CD4-positive, alpha-beta T cell treated with Interleukin-15 for 4 hours (primary cell): ENCODE measurements at places on chromosomes 5 and 9.
A peak's percentile ranks its signal among the peaks of the same experiment; 100 is the strongest.

DNA sequence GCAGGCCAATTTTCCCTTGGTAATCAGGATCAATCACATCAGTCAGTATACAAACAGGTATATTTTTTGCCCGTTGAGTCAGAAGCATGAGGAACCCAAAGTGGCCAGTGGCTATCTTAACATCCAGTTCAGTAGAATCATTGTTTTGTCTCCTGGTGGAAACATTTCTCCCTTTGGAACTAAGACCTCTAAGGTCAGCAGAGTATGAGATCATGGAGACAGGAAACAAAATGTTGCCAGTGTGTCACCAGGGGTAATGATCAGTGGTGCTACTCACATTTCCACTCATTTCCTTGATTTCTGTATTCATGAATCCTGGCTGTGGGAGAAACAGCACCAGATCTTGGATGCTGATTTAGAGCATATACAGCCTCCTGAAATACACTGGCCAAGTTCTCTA lies 553.0 kb downstream of the CSNK1G3 start:
- no peak for DNase-seq

DNA sequence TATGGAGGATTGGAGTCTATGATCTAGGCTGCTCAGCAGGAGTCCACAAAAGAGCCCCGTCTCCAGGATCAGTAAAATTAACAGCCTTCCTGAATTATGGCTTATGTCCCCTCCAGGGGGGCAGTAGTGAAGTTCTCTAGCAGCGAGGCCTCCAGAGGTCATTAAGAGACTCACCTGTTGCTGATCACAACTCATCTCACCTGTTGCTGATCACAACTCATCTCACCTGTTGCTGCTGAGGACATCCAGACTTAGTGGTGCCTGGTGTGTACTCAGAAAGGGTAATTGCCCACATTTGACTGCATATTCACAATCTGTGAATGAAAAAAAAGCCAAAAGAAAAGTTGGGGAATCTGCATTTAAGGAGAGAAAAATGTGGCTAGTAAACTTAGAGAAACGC lies 129.5 kb downstream of the SMARCA2 start:
- DNase-seq: no peak

DNA sequence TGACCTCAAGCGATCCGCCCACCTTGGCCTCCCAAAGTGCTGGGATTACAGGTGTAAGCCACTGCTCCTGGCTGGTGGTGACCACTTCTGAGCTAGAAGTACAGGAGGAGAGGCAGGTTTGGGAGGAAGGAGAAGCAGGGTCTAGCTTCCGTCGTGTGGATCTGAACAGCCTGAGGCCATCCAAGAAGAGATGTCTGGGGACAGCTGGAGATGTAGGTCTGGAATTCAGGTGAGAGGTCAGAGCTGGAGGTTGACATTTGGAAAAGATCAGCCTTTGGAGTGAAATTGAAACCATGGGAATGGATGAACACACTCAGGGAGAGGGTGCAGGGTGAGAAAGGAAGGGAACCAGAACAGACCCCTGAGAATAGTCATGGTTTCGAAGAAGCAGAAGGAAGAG lies 33.2 kb upstream of the GGTA1 start:
- no peak for DNase-seq

- no peak for DNase-seq
These were observed 226.1 kb downstream of the IRX2 start for GRCh38 chr5:2525351-2525750.

- peak; percentile 48 for DNase-seq
These were observed 33.4 kb upstream of the NR3C1 start for GRCh38 chr5:143436871-143437270.
